Sciatic nerve (tissue), 2 donors: ENCODE measurements at places on chromosomes 2 and 18. TPM values are rescaled to one million over a fixed set of nuclear protein-coding genes. Genes with fewer than 3 reads are reported as not detected.

- DNase-seq = no peak
Observed at GRCh38 chr2:127275789-127276188, 18.2 kb downstream of the ERCC3 start.

DNA sequence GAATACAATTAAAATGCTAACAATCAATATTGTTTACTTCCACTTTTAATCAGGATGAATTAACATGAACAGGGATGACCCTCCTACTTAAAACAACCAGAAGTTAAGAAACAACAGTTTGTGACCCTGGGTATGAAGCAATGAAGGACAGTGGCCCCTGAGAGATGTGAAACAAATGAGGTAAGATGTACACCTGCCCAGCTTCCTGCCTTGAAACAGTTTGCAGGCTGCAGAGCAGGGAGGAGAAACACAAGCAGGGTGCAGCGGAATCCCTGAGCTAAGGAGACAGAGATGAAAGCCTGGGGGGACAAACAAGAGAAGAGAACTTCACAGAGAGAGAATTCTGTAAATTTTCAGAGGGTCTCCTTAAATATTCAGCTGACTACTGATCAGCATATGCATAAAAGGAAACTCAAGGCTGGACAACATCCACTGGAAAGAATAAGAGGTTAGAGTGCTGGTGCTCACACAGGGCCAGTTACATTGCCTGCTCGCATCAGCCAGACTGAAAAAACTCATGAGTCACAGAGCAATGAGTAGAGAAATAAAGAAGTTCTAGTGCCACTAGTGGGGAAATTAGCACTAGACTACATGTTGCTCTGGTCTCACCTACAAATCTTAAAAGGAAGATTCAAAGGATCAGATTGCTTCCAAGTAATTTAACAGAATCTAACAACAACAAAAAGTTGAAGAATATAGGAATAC is 106.4 kb downstream of the PID1 start:
- DNase-seq = no peak

GRCh38 chr2:112244854-112245253 is 10.0 kb downstream of the ZC3H8 start:
- DNase-seq = no peak

EMX1 gene
- not detected for total RNA-seq

GRCh38 chr18:47969816-47970215 is 39.4 kb upstream of the SMAD2 start:
- DNase-seq = no peak

DNA sequence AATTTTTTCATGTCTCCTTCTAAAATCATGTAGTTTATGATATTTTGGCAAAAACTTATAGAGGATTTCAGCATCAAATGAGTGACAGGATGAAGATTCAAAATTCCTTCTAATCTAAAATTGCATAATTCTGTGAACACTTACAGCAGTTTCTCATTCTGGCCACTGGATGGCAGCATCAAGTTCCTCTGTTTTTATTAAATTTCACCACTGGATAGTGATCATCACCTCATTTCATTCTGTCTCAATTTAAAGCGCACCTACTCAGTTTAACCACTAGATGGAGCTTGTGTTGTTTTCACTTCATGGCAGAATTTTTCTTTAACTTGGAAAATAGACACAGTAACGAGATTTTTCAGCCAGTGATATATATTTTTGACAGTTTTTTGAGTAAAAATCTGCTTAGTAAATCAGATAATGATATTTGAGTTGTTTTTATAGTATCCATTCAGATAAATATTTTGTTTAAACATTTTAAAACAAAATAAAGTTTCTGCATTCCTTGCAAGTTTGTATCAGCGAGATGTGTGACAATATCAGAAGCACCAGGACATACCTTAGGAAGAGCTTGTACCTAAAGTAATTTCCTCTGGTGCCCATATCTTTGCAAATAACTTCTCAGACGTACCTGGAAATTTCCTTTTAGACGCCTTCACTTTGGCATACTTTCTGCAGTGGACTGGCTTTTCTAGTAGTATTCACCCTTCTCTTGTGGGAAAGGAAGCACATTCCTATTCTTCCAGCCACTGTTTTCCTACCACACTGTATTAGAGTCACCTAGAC is 94.7 kb upstream of the ARHGAP15 start:
- peak; percentile 63 for DNase-seq

RNF181 gene
- total RNA-seq = 71.2 TPM

- no peak for DNase-seq
Observed at GRCh38 chr2:136019306-136019705, 33.9 kb upstream of the DARS1 start.

SCTR gene
- not detected for total RNA-seq

CCDC74B gene
- total RNA-seq = 7.5 TPM

PKDCC gene
- 367 TPM for total RNA-seq

CENPA gene
- 0.31 TPM for total RNA-seq

ABCG8 gene
- total RNA-seq = not detected

- no peak for DNase-seq
Observed at GRCh38 chr2:102601730-102602129, 17.6 kb upstream of the SLC9A2 start.

TNFRSF11A gene
- 2.7 TPM for total RNA-seq

APLF gene
- total RNA-seq = 14.4 TPM

DNA sequence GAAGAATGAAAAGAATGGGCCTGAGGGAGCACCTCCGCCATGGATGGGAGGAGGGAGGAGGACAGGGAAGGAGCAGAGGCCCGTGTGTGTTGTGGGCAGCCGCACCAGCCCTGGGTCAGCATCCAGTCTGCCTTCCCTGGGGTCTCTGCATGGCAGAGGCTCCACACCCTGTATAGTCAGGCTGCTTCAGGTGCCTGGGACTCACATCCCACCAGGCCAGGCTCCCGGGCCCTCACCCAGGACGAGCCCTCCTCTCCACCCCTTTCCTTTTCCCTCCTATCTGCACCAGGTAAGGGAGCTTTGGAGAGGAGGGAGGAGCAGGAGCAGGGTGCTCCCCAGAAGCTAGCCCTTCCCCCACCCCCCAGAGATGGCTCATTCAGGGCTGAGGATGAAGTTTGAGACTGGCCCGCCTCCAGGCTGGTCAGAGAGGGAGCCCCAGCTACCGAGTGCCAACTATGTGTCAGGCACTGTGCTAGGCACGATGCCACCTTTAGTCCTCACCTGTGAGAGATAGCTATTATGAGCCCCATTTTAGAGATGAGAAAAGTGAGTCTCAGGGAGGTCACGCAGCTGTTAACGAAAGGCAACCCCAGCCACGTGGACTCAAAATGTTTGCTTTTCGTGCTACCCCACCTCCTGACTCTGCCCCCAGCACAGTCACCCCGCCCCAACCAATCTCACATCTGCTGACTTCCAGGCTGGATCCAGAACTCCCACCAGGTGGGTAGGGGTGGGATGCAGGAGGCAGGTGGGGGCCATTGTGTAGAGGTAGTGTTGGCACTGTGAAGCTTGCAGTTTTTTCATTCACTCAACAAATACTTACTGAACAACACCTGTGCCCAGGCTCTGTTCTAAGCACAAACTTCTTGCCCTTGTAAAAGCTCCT is 242.1 kb downstream of the DYSF start:
- no peak for DNase-seq

GPR148 gene
- total RNA-seq = not detected

DNA sequence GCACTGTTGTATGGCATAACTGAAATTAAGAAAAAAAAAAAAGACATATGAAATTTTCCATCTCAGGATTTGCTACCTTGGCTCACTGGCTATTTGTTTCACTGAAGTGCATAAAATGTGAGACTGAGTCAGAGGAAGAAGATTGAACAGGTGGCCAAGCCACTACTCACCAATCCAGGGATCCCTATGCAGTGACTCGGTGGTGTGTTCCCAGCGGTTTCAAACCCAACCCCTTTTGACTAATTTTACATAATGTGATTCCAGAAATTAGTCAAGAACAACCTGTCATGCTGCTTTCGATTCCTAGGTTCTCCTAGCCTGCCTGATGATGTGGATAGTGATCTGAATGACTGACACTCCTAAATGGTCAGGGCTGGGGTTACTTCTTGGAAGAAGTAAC is 77.3 kb downstream of the KLHL14 start:
- DNase-seq = no peak

DNA sequence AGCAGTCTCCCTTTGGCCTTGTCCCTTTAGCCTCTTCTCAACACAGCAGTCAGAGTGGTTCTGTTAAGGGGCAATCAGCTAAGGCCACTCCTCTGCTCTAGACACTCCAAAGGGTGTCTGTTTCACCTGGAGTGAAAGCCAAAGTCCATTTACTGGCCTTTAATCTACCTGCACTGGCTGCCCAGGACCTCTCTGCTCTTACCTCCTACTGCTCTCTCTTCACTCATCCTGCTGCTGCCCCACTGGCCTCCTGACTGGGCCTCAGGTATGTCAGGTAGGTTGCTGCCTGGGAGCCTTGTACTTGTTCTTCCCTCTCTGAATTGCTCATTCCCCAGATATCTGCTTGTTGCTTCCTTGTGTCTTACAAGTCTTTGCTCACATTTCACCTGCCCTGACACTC is 68.2 kb downstream of the PIKFYVE start:
- no peak for DNase-seq

GRCh38 chr2:64667535-64667934 is 13.8 kb upstream of the SERTAD2 start:
- DNase-seq = no peak

CGREF1 gene
- 4.1 TPM for total RNA-seq

GRCh38 chr2:38712871-38713270 is 38.3 kb downstream of the SRSF7 start:
- no peak for DNase-seq

DNA sequence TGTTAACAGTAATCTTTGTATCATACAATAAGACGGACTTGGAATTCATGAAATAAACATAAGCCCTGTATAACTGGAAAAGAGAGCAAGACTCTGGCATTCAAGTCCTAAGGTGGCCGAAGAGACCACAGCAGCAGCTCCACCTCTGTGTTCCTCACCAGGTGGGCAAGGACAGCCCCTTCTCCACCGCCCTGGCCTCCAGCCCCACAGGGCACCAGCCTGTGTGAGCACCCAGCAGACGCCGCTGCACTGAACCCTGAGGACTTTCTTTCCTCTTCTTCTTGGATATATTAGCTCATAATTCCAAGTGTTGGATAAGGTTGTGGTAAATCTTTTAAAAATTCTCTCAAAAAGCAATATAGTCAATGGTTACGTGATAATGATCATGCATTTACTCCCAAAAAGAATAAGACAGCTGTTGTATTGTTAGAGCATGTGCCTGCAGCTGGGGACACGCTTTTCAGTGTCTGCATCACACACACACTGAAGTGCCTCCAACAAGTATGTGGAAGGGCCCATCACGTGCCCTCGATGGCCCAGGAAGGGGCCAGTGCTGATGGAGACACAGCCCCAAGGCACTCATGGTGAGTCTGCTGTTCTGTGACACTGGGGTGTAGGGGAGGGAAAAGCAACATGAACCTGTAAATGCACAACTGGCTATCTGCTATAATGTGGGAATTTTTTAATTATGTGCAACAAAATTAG is 26.8 kb downstream of the FAM178B start:
- peak; percentile 40 for DNase-seq

DNA sequence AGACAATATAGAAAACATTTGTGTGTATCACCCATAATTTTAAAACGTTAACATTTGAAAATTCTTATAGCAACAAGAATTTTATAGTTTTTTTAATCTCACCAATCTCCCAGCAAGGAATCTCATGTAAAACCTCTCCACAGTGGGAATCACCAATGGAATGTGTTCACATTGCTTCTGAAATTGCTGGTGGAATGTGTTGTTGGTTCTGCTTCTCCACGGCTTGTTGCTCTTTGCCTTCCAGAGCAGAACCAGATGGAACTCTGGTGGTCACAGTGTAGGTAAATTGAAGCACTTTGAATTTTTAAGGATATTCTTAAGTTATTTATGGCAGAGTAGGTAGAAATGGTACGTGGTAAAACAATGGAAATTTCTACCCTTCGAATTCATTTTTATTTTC is 35.1 kb downstream of the DCAF17 start:
- no peak for DNase-seq

- no peak for DNase-seq
Observed at GRCh38 chr2:238938003-238938400, 90.1 kb downstream of the TWIST2 start.

- no peak for DNase-seq
Observed at GRCh38 chr2:55408918-55409868, 10.5 kb downstream of the CCDC88A start.

DNA sequence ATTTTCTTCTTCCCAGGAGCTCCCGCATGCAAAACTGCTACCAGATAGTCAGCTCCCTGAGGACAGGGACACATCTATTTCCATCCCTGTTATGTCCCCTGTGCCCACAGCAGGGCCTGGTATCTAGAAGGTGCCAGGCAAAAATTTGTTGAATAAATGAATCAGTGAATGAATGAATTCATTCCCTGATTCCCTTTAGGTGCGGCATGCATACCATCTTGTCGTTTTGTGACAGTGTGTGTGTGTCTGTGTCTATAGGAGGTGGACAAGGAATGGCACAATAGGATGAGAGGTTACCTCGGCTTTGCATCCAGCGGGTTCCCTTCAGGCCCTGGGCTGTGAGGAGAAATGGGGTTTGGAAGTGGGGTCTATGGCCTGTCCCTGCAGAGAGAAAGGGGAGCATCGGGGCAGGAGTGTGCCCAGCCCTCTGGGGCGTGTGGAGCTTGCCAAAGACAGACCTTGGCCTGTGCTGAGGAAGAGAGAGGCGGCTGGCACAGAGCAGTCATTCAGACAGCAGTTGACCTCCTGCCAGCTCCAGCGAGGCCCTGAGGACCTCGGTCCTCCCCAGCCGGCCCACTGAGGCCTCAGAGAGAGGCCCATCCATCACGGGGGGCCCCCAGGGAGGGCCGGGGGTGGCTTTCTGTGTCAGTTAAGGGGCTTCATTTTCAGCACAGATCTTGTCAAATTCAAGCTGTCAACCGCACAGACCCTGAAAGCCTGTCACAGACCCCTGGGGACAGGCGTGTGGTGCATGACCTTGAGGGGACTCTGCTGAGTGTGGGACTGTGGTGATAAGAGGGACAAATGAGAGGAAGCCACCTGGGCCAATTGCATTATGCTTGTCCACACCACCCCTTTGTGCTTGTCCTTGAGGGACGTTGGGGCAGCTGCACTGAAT is 125.9 kb upstream of the CXCR4 start:
- DNase-seq = no peak

DNA sequence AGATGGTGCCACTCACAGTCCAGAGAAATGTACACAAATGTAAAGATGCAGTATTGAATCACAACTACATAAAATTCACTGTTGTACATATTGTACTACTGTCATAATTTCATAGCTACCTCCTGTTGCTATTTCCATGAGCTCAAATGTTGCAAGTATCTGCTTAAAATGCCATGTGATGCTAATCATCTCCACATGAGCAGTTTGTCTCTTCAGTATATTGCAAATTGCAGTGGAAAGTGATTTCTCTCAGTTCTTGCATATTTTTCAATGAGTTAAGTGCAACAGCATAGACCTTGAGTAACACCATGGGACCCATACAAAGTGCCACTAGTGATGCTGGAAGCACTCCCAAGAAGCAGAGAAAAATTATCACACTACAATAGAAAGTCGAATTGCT is 51.9 kb downstream of the MAIP1 start:
- no peak for DNase-seq

DNA sequence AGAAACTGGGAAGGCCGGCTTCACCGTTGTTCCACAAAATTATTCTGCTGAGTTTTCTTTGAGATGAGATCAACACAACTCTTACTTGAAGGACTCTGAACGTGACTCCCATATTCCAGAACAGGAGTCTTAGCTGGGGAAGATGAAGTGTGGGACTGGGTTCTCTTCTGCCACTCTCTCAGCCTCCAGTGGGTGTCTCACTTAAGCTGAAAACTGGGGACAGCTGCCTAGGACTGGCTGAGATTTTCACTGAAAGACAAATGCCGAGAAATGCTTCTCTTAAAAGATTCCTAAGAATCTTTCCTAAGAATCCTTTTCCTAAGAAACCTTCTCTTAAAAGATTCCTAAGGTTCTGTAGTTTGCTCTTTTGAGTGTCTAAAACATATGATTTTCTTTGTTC is 156.6 kb upstream of the LHCGR start:
- no peak for DNase-seq

ELOA2 gene
- not detected for total RNA-seq
